ENCODE measurements at places on chromosomes 3 and 15.
A peak's percentile ranks its signal among the peaks of the same experiment; 100 is the strongest.

DNA sequence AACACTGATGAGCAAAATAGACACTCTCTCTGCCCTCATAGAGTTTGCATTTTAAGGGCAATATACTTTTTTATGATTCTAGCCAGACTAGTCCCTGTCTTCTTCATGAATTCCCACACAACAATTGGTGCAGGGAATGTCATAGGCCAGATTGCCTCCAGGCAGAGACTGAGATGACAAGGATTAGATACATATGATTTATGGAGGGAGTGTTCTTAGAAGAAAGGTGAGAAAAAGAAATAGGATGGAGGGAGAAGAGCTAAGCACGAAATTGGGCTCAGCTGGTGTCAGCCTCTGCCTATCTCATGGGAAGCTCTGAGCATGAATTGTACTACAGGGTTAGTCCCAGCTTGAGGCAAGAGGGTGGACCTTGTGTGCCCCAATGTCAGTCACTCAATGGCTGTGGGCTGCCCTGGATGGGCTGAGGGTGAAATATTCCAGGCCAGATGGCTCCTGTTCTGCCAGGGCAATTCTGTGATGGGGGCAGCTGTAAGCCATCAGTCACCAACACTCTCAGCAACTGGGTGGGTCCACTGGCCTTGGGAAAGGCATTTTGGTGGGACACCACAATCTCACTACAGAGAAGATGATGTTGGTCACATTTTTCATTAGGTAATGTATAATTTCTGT is 31.1 kb downstream of the EIF1B start:
- no peak for DNase-seq

DNA sequence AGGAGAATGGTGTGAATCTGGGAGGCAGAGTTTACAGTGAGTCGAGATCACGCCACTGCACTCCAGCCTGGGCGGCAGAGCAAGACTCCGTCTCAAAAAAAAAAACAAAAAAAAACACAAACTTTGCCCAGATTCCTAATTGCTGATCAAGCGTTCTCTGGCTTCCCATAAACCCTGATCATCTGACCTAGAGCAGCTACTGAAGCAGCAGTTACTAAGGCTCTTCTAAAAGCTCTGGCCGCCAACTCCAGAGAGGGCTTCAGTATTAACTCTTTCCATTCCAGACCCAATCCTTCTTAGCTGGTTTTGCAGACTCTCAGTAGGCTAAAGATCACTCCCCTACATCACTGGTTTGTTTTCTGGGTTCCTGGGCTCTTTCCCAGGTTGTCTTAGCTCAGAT is 201.6 kb downstream of the IGSF11 start:
- no peak for DNase-seq

- DNase-seq, result no peak
Measured at GRCh38 chr3:175288621-175289020, 429.5 kb downstream of the NAALADL2 start.

GRCh38 chr3:182972387-182972786 is 8.0 kb downstream of the DCUN1D1 start:
- no peak for DNase-seq

DNA sequence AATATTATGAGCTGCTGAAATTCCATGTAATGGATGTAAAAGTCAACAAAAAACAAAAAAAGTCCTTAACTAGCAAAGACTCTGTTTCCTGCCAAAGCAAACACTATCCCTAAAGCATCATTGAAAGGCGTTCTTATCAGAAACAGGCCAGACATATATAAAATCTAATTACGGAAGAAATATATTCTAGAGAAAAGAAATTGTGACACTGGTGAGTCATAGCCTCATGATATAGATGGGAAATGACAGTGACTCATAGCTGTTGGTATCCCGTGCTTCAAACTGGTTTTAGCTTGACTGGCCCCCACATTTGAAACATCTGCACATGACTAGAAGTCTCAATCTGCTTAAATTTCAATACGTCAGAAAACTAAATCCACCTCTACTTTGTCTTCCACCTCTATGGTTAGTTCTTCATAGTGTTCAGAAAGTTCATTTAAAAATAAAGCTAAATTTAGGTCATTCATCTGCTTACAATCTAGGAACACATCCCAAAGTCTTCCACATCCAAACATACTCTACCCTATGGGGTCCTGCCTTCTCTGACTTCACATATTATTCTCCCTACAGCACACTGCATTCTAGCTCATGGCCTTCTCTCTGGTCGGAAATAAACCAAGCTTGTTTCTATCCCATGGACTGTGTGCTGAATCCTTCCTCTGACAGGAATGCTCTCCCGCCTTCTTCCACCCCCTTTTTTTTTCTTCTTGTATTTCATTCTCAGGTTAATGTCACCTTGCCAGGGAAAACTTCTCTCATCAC is 456.3 kb upstream of the ARRDC4 start:
- no peak for DNase-seq

GRCh38 chr15:69706353-69707097 is 253.9 kb downstream of the RPLP1 start:
- no peak for DNase-seq

- DNase-seq, result no peak
Measured at GRCh38 chr3:37324131-37324530, 149.7 kb upstream of the LRRFIP2 start.

DNA sequence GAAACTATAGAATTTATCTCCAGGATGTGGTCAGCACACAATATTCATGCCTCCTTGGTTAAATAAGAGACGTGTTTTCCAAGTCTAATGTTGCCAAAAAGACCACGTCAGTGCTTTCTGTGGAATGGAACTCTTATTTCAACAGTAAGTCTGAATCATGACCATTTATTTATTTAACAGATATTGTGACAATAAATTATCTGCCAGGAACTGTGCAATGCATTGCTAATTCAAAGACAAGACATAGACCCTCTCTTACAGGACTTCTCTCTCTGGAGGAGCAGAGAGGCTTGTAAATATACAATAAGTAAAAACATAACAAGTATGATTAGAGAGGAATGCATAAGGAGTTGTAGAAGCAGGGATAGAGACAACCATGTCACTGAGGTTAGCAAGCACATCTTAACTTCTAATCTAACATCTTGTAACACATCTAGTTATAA is 227.5 kb downstream of the DTWD1 start:
- no peak for DNase-seq

GRCh38 chr3:183252973-183253527 is at the start of gene B3GNT5:
TSS of gene B3GNT5 (plus strand) at chr3:183253253. CDS start at chr3:183269799, 16,546 bp downstream.
- peak; percentile 33 for DNase-seq

DNA sequence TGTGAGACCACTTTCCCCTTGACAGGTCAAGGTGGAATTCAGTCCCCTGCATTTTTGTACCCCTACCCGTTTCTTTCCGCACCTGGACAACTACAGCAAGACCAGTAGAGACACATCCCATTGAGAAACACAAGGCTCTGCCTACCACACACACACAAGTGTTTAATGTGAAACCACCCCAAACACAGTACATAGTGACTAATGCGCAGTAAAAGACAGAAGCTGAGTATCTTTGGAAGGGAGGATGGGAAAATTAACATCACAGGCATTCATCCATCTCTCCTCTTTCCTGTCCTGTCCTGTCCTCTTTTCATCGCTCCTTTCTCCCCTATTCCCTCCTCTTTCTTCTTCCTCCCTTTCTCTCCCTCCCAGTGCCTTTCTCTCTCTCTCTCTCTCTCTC is 64.8 kb downstream of the SCN11A start:
- DNase-seq, result no peak

DNA sequence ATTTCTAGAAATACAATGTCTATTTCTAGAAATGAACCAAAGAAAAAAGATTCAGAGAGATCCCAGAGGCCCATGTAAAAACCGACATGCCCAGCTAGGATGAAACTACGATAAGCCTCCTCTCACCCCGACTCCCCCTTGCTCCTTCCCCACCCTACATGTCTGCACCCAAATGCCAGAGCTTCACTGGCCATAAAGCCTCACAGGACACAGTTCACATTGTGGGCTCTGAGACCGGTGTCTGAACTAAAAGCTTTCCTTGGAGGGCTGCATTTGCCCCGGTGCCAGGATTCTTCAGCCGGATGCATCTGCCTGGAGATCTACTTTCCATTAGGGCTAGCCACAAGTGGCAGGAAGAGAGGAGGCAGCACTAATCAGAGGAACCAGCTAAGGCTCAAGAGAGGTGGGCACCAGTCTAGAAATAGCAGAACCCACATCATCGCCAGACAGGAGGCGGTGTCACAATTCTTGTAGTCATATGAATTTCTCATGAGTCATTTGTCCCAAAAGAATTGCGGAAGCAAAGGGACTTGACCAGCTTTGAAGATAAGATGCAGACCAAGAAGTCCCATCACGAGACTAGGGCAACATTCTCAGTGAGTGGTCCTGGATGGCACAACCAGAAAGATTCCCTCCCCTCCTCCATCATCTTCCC is 353.6 kb downstream of the NTRK3 start:
- DNase-seq, result no peak

GRCh38 chr3:178618896-178619295 is 82.7 kb downstream of the KCNMB2 start:
- no peak for DNase-seq

GRCh38 chr3:35746492-35746891 is 107.2 kb downstream of the ARPP21 start:
- no peak for DNase-seq

- DNase-seq, result no peak
Measured at GRCh38 chr3:29005862-29006261, 275.0 kb upstream of the RBMS3 start.

- DNase-seq, result no peak
Measured at GRCh38 chr3:52108302-52109232, 45.7 kb downstream of the POC1A start.

- no peak for DNase-seq
Measured at GRCh38 chr15:53978253-53978906, at the start of gene UNC13C. TSS of gene UNC13C (plus strand) at chr15:53978441. CDS start at chr15:54012904, 34,463 bp downstream.

DNA sequence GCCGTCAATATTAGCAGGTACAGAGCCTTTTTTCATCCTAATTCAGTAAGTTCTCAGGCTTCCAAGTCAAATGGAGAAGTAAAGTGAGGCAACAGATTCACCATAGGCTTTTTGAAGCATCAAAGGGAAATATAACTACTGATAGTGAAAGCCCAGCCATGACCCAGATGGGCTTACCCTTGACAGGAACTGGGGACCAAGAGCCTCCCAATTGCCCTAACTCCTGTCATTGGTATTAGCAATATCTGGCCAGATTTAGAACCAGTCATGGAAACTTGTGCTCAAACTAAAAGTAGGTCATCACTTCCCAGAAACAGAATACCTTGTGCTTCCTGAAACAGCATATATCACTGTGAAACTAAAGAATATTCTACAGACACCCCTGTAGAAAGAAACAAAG is 33.0 kb downstream of the NME9 start:
- no peak for DNase-seq

- DNase-seq, result no peak
Measured at GRCh38 chr3:150357923-150358607, 50.0 kb upstream of the TSC22D2 start.

Measured in stimulated activated CD8-positive, alpha-beta memory T cell treated with anti-CD3 and anti-CD28 coated beads, Interleukin-15, amount 100 ng/mL, for 4 hours (primary cell).